ENCODE measurements at places on chromosomes 1 and 21.

- H3K4me1 ChIP-seq = no peaks in the 10 kb centered on the region
- no peak for DNase-seq
- no peaks in the 10 kb centered on the region for H3K27me3 ChIP-seq
These were observed 122.0 kb upstream of the GREM2 start for GRCh38 chr1:240734001-240734400.

DNA sequence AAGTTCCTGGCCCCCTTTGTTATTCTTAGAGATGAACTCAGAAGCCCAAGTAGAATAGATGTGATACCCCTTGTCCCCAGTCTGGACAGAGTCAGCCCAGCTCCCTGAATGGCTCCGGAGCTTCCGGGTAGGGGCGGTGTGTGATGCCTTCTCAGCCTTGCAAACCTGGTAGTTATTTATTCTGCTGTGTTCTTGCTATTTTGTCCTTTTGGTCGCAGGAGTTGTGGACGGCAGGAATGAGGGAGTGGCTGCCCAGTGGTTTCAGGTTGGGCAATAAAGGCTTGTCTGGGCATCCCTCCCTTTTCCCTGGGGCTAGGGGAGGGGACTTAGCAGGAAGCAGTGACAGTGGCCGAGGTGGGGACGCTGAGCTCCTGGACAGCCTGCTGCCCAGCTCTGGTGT lies 2.8 kb downstream of the PTPRU start:
- DNase-seq = no peak
- H3K4me1 ChIP-seq = peaks cover 22% of the 10 kb centered on the region
- no peak overlapping the region for H3K27ac ChIP-seq
- H3K27me3 ChIP-seq = peaks cover 42% of the 10 kb centered on the region
- H3K4me3 ChIP-seq = no peak overlapping the region

DNA sequence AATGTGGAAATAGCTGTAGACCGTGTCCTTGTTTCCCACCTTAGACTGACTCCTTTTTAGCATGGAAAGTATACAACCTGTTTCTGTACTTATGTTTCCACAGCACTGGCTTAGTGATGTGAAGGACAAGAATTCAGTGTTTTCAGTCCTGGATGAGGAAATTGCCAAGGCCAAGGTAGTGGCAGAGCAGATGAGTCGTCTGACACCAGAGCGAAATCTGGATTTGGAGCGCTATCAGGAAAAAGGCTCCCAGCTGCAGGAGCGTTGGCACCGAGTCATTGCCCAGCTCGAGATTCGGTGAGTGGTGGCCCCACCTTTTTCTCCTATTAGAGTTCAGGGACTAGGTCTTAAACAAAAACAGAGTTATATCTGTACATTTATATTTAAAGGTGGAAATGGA lies 112.6 kb downstream of the MACF1 start:
- H3K27me3 ChIP-seq = no peaks in the 10 kb centered on the region
- no peak overlapping the region for H3K4me3 ChIP-seq
- no peaks in the 10 kb centered on the region for H3K36me3 ChIP-seq
- no peak for DNase-seq
- no peak overlapping the region for H3K27ac ChIP-seq

DNA sequence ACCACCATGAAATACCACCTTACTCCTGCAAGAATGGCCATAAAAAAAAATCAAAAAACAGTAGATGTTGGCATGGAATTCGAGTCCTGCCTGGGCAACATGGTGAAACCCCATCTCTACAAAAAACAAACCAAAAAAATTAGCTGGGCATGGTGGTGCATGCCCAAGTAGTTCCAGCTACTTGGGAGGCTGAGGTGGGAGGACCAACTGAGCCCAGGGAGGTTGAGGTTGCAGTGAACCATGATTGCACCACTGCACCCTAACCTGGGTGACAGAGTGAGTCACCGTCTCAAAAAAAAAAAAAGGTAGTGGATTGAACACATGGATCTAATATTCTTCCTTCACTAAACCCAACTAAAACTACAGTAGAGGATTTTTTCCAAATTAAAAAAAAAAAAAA lies 125.9 kb downstream of the CCDC185 start:
- no peak overlapping the region for H3K4me3 ChIP-seq
- H3K36me3 ChIP-seq = no peaks in the 10 kb centered on the region
- DNase-seq = no peak
- H3K27ac ChIP-seq = no peak overlapping the region
- H3K4me1 ChIP-seq = no peaks in the 10 kb centered on the region
- no peaks in the 10 kb centered on the region for H3K27me3 ChIP-seq

Data from transverse colon (tissue), 4 donors.